ENCODE measurements at places on chromosomes 1 and 21.

DNA sequence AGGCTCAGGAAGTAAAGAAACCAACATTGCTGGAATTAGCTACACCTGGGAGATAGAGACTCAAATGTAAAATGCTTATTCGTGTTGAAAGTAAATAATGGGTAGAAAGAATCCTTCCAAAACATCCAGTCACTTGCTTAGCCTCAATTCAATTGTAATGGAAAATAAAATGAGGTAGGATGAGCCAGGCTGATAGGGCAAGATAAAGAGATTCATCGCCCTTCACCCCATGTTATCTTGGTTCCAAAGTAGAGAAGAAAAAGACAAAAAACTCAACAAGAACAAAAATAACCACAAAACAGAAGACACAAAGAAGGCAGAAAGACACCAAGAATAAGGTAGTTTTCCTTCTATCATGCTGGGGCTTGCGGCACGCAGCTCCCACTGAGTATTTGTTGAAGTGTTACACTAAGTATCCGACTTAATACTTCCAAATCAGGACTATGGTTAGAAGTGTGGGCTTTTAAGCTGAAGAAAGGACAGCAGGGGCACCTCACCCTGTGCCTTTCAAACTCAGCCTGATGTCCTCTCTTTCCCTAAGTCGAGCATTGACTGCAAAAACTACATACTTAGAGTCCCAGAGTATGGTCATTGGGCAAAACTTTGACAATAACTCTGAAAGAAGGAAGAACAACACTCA is 202.1 kb downstream of the VAV3 start:
- DNase-seq = no peak

GRCh38 chr1:209755926-209756614 is at the start of gene TRAF3IP3:
TRAF3IP3 (plus strand) TSS chr1:209756053; CDS start chr1:209760040, 3,987 bp downstream.
- DNase-seq = no peak

DNA sequence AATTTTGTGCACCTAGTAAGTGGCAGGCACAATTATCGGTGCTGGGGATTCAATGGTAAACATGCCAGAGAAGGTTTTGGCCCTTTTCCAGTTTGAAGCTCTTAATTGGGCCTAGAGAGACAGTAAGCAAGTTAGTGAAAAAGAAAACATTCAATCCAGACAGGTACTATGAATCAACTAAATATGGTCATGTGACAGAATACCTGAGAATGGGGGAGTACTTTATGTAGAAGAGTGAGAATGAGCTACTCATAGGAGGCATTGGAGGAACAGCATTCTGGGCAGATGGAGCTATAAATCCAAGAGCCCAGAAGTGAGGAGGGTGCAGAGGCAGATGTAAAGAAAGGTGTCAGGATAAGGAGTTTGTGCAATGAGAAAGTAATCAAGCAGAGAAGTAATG is 1017.9 kb downstream of the ADGRL2 start:
- no peak for DNase-seq

- DNase-seq = no peak
These were observed 7.7 kb downstream of the SELENON start for GRCh38 chr1:25807480-25808390.

GRCh38 chr1:7517611-7518330 is 253.3 kb upstream of the VAMP3 start:
- no peak for DNase-seq

DNA sequence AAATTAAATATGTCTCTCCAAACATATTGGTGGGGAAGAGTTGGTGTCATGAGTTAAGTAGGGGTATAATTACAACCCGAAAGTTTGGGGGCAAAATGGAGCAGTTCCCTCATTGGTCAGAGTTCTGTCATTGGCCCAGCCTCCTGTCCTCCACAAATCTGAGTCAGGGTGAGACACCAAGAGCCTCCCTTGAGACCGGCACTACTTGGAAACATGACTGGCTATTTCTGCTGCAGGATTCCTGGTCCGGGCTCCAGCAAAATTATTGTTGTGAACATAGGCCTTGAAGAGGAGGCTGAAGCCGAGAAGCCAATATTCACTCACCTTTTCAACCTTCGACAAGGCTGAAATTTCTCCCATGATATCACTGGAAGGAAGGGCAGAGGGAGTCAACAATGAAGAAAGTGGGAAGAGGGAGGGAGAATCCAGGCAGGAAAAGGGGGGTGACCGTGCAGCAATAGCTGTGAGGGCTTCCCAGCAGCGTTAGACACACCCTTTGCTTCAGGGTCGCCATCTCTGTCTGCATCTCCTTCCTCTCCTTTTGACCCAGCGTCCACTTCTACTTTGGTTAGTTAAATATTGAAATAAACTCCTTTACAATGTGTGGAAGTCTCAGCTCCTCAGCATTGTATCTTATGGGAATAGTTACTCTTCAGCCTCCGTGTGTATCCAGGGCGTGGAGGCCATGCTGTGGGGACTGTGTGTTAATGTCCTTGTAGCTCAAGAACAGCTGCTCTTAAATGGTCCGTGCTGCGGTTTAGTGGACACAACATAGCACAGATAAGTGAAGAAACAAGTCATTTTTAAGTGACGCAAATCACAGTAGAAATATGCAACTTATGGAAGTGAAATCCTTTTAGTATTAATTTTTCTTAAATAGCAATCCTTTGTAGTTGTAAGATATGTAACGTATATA is 307.4 kb downstream of the DISC1 start:
- no peak for DNase-seq

- no peak for DNase-seq
These were observed 12.2 kb upstream of the S100A7A start for GRCh38 chr1:153404086-153404635.

DNA sequence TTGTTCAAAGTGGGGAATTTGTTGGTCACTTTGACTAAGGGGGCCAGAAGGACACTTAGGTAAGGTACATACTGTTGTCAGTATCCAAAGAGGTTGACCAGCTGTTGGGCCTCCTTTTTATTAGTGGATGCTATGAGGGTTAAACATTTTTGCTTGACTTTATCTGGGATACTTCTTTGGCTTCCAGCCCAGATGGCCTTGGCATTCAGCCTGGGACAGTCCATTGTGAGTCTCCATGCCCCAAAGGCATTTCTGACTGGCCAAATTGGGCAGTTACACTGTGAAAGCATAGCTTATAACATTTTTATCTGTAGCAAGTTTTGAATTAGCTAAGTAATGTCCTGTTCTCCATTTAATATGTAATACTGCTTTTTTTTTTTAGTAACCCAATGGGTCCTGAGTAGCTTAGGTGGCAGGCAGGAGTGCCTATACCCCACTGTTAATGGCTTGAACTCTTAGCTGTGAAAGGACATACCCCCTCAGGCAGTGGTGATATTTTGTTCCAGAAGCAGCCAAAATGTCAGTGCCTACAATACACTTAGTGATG is 35.4 kb upstream of the CD1D start:
- DNase-seq = no peak

DNA sequence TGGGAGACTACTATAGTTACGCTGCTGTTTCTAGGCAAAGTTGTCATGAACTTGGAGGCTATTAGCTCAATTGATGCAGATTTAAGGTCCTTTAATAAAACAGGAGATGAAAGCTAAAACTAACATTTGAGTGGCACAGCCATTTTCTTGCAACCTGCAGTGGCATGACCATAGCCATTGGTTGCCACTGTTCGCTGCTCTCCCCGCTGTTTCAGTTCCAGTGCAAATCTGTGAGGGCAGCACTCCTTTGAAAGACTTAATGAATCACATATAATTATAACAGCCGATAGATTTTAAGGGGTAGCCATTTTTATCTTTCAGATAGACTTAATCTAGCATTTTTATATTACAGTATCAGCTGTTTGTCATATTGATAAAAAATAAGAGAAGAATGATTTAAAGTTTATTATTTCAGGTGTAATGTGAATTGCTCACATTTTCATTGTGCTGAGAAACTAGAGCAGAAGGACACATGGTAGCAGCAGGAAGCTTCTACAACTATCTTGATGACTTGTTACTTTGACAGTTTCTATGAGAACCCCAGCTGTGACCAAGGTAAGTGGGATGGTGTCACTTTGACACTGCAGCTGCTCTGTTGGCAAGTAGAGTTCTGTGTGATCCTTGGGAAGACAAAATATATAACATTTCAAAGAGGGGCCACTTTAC is 203.7 kb downstream of the PLA2G4A start:
- no peak for DNase-seq

DNA sequence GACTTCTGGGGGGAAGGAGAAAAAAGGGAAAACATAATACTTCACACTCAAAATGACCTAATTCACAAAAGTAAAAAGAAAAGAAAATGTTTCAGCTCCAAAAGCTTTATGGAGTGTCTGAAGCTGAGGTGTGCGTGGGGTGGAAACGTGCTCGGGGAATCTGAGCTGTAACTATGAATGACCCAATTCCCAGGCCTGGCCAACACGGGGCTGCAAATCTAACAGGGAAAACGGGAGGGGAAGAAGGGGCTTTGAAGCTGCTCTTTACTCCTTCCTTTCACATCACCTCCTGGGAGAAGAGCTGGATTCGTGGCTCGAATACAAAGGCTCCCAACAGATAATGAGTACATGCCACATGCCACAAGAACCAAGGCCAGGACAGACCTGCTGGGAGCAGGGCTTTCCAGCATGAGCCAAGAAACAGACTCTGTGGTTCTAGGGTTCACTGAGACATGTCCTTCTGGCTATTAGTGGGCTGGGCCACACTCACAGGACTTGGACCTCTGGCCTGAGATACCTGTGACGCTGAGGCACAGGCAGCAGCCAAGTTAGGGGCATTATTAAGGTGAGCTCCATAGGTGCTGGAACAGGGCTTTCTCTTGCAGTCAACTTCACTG is 51.5 kb downstream of the SLC66A1 start:
- no peak for DNase-seq

GRCh38 chr1:198671136-198671535 is 32.3 kb downstream of the PTPRC start:
- DNase-seq = no peak

DNA sequence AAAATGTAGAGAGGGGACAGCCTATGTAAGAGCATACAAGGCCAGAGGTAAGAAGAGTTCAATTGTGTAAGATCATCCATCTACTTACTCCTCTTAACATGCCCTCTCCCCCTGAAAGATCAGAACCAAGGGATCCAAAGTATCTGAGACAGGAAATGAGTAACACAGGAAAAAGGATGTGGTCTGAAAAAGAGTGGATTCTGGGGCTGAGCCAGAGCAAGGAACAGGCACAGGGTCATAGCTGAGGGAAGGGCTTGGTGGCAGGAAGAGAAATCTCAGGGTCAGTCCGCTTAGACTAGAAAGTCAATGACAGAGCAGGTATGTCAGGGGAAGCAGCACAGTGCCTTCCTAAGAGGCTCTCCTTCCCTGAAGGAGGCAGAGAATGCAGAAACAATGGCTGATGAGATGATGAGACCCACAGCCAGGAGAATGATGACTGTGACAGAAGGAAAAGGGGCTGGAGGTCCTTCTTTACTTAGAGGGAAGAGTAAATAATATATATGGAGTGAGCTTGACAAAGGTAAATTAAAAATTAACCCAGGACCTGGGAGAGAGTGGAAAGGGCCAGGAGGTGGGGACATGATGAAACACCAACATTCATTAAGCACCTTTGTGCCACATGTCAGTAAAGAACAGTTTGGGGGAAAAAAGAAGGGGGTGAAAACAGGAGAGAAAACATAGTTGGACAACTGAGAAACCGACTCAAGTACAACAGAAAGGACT is 26.2 kb upstream of the A3GALT2 start:
- DNase-seq = peak; percentile 75

- peak; percentile 26 for DNase-seq
These were observed 18.5 kb upstream of the SAMD11 start for GRCh38 chr1:905071-905749.

DNA sequence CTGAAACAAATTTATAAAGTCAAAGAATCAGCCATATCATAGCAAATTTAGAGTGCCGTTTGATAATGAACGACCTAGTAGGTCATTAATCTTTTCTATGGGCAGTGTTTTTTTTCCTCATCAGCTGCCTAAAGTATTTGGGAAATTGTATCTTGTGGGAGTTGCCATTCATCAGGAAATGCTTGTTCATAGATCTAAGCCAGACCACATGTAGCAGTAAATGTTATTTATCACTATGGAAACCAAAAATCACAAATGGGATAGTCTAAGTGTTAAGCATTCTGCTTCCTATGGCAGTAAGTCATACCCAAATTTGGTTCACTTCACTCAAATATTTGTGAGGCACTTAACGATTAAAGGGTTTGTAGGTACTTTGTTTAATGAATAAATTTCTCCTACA is 52.9 kb downstream of the LRRC8D start:
- no peak for DNase-seq

- no peak for DNase-seq
These were observed 1173.8 kb upstream of the TMPRSS15 start for GRCh38 chr21:19577381-19577780.

DNA sequence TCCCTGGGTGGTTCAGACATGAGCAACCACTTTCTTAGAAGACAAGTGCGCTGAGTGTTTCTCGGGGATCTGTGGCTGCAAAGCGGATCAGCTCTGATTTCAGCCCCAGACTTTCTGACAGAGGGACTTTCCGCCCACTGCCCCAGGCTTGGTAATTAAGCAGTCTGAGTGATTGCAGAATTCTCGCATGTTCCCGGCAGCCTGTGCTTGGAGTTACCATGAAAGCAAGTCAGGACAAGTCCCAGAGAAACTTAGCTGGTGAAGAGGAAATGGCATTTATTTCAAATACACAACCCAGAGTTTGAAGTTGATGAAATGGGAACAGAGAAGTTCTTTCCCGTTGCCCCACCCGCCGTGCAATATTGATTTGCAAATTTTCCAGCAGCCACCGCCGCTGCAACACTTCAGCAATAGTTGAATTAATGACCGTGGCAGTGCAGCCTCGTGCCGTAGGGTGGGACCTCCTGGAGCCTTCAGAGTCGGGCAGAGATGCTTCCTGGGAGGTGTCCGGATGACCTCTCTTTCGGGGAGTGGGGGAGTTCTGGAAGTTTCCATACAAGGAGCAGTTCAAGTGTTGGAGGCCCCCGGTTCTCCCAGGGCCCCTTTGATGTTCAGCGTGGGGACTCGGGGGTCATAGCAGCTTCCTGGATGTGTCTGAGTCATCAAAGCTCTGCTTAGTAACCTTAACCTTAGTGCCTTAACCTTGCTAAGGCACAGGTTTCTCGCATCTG is 134.7 kb downstream of the KAZN start:
- DNase-seq = no peak

DNA sequence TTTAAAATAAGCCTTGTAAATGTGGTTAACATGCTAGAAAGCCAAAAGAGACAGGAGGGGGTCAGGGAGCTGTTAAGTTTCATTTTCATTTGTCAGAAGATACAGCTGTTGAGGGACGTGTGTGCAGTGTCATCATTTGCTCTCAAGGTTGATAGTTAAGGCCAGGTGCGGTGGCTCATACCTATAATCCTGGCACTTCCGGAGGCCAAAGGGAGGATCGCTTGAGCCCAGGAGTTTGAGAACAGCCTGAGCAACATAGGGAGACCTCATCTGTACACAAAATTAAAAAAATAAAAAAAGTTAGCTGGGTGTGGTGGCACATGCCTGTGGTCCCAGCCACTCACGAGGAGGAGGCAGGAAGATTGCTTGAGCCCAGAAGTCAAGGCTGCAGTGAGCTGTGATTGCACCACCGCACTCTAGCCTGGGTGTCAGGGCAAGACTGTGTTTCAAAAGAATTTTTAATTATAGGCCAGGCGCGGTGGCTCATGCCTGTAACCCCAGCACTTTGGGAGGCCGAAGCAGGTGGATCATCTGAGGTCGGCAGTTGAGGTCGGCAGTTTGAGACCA is 22.7 kb downstream of the ZBTB8OS start:
- no peak for DNase-seq

All from Peyer's patch (tissue), 4 donors.